ENCODE measurements at places on chromosomes 13 and 19.

DNA sequence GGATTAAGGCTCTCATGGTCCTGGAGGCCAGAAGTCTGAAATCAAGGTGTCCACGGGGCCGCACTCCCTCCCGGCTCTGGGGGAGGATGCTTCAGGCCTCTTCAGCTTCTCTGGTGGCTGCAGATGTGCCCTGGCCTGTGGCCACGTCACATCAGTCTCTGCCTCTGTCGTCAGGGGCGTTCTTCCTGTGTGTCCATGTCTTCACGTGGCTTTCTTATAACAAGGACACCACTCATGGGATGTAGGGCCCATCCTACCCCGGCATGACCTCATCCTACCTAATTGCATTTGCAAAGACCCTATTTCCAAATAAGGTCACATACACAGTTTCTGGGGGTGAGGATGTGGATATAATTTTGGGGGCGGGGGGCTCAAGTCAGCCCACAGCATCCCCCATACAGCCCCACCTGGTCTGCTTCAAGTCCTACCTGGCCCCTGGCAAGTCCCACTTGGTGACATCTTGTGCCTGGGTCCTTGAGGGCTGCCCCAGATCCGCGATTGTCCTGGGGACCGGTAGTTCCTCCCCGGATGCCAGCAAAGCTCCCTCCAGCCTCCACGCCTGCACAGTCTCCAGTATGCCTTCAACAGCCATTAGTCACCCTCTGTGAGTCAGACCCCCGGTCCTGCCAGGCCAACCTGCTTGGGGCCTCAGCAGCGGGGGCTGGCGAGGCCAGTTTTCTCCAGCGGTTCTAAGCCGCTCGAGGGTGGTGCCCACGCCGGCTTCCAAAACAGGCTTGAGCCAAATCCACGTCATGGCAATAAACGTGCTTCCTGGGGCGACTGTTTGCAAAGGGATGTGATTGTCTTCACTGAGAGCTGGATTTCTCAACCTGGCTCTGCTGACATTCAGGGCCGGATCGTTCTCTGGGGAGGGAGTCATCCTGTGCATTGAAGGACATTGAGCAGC lies 32.2 kb downstream of the MYO9B start:
- DNase-seq = no peak

GRCh38 chr13:102947745-102948405 lies 102.0 kb downstream of the ERCC5 start:
- no peak for DNase-seq

DNA sequence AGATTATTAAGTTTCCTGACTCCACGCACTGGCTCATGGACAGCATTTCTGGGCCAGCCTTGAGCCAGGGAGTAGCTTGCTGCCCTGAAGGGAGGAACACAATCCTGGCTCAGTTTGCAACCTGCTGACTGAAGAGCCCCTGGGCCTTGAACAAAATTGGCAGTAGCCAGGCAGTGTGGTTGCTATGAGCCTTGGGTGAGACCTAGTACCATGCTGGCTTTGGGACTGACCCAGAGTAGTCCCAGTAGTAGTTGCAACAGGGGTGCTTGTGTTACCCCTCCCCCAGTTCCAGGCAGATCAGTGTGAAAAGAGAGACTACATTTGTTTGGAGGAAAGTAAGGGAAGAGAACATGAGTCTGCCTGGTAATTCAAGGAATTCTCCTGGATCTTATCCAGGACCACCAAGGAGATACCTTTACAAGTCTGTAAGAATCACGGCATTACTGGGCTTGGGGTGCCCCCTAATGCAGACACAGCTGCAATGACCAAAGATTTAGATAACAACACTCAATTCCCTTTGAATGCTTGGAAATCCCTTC lies 22.0 kb downstream of the ITGBL1 start:
- no peak for DNase-seq

DNA sequence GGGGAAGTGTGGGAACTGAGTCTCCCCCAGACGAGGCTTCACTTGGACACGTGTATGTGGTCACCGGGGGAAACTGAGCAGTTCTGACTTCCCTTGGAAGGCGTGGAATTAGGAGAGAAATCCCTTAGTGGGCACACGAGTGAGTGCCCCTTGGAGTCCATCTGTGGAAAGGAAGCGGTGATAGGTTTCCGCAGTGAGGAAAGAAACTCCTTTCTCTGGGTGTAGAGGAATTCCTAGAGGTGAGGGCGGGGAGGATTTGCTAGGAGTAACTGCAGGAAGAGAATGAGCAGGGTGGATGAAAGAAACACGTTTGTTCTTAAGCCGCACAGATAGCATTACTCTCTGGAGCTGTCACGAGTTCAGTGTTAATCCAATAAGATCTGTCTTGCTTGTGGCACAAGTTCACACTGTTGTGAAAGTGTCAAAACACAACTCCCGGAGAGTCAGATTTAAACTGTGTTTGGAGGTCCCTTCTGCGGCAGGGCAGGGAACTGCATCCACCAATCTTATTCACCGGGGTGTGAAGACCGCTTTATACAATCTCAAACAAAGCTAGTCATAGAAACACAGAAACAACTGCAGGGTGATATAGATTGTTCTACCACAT lies 1.2 kb downstream of the KL start:
- peak; percentile 24 for DNase-seq

DNA sequence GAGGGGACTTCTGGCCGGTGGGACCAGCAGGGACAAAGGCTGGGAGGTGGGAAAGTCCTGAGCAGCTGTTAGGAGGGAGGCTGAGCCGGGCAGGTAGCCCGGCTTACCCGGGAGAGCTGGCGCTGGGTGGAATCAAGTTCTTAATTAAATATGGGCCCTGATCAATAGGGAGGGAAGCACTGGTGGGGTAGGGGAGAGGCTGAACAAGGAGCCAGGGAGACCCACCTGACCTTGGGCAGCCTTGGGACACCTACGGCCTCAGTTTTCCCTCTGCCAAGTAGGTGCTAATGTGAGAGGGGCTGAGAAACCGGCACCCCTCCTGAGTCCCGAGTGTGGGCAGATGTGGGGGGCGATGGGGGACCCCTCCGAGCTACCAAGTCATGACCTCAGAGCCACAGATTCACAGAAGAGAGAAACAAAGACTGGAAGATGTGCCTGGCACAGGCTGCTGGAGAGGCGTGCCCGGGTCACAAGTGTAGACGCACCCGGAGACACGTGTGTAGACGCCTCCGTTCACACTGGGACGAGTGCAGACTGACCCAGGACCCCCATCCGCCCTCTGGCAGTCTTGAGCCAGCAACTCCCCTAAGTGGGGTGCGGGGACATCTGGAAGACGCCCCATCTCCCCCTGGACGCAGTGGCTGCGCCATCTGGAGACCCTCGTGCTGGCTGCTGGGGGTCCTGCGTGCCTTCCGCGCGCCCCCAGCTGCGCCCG lies 8.4 kb downstream of the ONECUT3 start:
- DNase-seq = no peak

DNA sequence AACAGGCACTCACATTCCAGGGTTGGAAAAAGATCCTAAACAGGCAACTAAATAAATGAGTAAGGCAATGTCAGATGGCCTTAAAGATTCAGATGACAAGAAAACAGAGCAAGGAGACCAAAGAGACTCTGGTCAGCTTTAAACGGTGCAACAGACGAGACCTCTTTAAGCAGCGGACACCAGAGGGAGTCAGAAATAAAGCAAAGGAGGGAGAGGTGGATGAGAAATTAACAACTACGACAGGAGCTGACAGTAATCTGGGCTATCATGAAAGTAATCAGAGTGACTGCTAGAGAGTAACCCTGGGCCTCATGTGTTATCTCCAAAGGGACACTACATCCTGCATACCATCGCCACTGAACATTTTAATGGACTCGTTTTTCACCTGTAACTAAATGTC lies 1.1 kb downstream of the ZNF550 start:
- no peak for DNase-seq

- no peak for DNase-seq
Observed at GRCh38 chr19:41577144-41577830, 1.3 kb downstream of the CEACAM21 start.

- no peak for DNase-seq
Observed at GRCh38 chr13:69947582-69947981, 160.0 kb upstream of the ATXN8OS start.

DNA sequence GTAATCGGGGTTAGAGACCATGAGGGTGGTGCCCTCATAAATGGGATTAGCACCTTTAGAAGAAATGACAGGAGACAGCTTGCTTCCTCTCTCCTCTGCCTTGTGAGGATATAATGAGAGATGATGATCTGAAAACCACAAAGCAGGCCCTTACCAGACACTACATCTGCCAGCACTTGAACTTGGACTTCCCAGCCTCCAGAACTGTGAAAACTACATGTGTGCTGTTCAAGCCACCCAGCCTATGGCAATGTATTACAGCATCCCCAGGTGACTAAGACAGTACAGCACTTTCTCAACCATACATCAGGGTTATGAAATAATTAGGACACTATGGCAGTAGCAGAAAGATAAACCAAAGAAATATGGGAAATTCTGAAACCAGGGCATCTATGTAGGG lies 7.4 kb downstream of the ZNF564 start:
- DNase-seq = no peak

DNA sequence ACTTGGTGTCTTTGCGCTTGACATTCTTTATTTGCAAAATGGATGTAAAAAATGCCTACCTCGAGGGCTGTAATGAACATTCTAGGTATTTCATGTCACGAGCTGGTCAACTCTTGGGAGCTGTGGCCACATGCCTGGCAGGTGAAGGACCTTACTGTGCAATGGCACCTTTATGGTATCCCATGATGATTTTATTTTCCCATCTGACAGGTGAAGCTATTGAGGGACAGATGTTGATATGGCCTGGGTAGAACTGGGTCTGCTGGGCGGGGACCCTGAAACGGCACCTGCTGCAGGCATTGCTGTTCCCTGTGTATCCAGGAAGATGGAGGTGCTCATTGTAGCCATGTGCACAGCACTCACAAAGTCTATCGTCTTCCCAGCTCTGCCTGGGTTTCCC lies 332.2 kb downstream of the TEX29 start:
- no peak for DNase-seq

DNA sequence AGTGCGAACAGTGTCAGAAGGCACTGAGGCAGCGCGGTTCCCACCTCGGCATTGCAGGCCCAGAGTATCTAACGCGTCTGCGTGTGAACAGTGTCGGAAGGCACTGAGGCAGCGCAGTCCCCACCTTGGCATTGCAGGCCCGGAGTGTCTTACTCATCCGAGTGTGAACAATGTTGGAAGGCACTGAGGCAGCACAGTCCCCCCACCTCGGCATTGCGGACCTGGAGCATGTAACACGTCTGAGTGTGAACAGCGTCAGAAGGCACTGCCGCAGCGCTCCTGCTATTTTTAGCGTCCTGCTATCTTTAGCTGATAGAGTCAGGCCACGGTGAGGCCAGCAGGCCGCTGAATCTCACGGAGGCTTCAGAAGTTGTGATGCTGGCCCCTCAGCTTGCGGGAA lies 39.6 kb downstream of the ATP11A start:
- no peak for DNase-seq

GRCh38 chr19:18906605-18907519 lies 10.9 kb upstream of the CERS1 start:
- DNase-seq = no peak

GRCh38 chr19:35703343-35703742 lies 1.0 kb upstream of the ZBTB32 start:
- no peak for DNase-seq

DNA sequence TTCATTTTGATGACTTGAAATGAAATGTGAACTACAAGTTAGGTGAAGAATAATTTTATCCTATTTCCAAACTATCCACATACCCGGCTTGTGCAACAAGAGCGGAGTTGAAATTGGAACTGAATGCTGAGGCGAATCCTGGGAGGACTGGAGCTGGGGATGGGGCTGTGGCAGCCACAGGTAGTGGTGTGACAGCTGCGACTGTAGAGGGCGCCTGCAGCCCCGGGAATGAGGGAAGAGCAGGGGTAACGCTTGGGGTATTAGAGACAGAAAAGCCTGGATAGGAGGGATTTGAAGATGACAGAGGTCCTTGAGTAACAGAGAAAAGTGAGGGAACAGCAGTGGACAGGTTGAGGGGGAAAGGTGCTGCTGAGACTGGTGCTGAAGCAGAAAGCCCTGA lies 22.0 kb upstream of the STOML3 start:
- no peak for DNase-seq
